Daoy (cell line): ENCODE measurements at places on chromosomes 1 and 21. TPM values are rescaled to one million over a fixed set of nuclear protein-coding genes. Genes with fewer than 3 reads are reported as not detected.

The S100A7 gene
- not detected in 2 replicates for total RNA-seq

The TMPRSS15 gene
- total RNA-seq = 0.03 and 0.23 TPM in 2 replicates

The C1orf185 gene
- total RNA-seq = not detected in 2 replicates

The FCRL6 gene
- total RNA-seq = not detected in 2 replicates

The HFM1 gene
- 2.0 and 6.0 TPM in 2 replicates for total RNA-seq
